Stimulated activated CD8-positive, alpha-beta memory T cell treated with anti-CD3 and anti-CD28 coated beads, Interleukin-15, amount 100 ng/mL, for 24 hours (primary cell): ENCODE measurements at places on chromosomes 2 and 18.

GRCh38 chr2:101983928-101984327 is 7.8 kb upstream of the IL1R2 start:
- DNase-seq, result no peak

DNA sequence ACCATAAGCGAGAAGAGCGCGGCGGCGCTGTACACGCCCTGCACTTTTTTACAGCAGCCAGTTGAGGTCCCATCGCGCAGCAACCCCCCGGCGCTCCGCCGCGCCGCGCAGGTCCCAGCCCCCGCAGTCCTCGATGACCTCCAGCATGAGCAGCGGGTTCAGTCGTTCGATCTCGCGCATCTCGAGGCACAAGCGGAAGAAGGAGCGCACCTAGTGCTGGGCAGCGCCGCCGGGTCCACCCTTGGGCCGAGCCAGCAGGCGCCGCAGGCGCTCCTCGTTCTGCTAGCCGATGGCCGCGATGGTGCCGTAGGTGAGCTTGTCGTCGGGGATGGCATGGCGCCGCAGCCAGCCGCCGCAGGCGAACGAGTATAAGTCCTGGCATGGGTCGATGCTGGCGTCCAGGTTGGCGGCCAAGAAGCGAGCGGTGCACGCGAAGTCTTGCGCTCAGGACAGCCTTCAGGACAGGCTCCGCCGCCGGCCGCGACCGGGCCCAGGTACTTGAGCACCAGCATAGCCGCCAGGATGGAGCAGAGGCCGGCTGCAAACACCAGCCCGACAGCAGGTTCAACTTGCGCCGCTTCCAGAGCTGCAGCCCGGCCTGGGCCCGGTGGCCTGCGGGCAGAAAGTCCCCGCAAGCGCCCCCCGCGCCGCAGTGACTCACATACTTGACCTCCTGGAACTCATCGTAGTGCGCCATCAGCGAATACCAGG is 8.3 kb downstream of the ALPP start:
- DNase-seq, result no peak

DNA sequence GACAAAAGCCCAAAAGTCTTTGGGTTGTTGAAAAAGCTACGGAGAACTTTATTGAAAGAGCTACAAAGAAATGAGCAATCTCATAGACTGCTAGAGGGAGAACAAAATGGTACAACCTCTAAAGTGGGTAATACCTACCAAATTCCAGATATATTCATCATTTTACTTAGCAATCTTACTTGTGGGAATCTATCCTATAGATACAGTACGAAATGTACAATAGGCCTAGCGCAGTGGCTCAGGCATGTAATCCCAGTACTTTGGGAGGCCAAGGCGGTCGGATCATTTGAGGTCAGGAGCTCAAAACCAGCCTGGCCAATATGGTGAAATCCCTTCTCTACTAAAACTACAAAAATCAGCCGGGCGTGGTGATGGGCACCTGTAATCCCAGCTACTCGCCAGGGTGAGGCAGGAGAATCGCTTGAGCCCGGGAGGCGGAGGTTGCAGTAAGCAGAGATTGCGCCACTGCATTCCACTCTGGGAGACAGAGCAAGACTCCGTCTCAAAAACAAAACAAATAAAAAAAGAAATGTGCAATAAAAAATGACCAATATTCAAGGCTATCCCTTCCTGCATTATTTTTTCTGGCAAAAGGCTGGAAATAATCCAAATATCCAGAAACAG is 10.1 kb downstream of the EXOC6B start:
- no peak for DNase-seq

- DNase-seq, result no peak
Measured at GRCh38 chr2:20148426-20148922, 76.5 kb downstream of the SDC1 start.

- no peak for DNase-seq
Measured at GRCh38 chr2:67625178-67625577, 228.0 kb downstream of the ETAA1 start.

- no peak for DNase-seq
Measured at GRCh38 chr18:13481820-13482617, 244.3 kb downstream of the FAM210A start.

GRCh38 chr2:55518841-55519165 is 715 bp upstream of the CFAP36 start:
- no peak for DNase-seq

GRCh38 chr2:64288321-64289193 is 144.3 kb upstream of the PELI1 start:
- no peak for DNase-seq

DNA sequence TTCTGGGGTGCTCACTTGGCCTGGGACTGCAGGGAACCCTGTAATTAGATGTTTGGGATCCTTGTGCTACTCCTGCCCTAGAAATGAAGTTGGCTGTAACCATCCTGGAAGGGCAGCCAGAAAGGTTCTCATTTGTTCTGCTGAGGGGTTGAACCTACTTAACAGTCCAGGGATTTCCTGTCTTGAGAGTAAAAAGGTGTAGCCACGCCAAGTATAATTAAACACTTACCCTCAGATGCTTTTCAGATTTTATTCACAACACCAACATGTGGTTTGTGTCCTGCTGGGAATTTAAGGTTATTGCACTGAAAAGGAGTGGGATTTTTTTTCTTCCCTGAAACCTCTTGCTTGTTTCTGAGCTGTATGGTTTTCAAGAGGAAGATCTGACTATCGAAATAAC is 222.4 kb upstream of the APCDD1 start:
- no peak for DNase-seq

GRCh38 chr2:176752295-176752694 is 460.3 kb upstream of the HNRNPA3 start:
- no peak for DNase-seq

GRCh38 chr2:29492701-29493100 is 377.5 kb downstream of the CLIP4 start:
- DNase-seq, result no peak

GRCh38 chr2:236176417-236176816 is 8.2 kb upstream of the GBX2 start:
- DNase-seq, result no peak

- DNase-seq, result no peak
Measured at GRCh38 chr2:60796573-60797509, 40.8 kb downstream of the PAPOLG start.

GRCh38 chr2:176879426-176879995 is 333.1 kb upstream of the HNRNPA3 start:
- DNase-seq, result no peak

- no peak for DNase-seq
Measured at GRCh38 chr18:12254136-12254819, at the start of gene CIDEA. Gene CIDEA (plus strand): TSS chr18:12254361. CDS start chr18:12254384, 23 bp downstream.

- DNase-seq, result no peak
Measured at GRCh38 chr2:242011167-242011513, 141.6 kb downstream of the RTP5 start.

DNA sequence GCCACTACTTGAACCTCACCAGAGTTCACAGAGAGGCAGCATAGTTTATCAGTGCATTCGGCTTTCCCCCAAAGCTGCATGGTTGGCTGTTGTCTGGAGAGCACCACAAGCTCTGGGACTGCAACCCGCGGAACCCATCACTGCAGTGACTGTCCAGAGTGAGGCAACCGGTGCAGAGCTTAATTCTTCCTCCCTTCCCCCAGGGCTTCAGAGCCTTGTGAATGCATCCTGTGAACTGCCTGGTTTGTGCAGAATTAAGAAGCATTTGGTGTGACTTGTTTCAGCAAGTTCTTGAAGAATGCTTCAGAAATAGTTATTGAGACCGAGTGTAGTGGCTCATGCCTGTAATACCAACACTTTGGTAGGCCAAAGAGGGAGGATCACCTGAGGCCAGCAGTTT is 99.2 kb upstream of the FOSL2 start:
- DNase-seq, result no peak

DNA sequence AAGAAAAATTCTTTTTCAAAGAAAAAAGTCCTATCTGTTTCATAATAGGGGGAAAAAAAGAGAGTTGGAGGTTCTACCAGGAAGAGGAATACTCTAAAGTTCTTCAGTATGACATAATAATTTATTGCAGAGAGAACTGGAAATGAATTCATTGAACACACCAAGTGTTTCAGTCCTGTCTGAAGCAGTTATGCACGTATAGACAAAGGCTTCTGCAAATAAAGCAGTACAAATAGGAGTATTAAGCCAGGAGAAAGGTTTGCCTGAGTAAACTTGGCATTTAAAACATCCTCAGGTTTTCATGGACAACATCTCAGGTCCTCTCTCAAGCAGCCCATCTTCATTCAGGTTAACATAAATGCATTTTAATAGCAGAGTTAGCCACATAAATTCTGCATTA is 141.6 kb downstream of the CCDC148 start:
- DNase-seq, result no peak
